Caco-2 (cell line): ENCODE measurements at places on chromosomes 5 and 9.
A peak's percentile ranks its signal among the peaks of the same experiment; 100 is the strongest.

- no peak for DNase-seq
Observed at GRCh38 chr9:20701060-20701459, 17.0 kb downstream of the FOCAD start.

GRCh38 chr9:36995927-36996705 is 38.0 kb downstream of the PAX5 start:
- DNase-seq, result peak; percentile 82

DNA sequence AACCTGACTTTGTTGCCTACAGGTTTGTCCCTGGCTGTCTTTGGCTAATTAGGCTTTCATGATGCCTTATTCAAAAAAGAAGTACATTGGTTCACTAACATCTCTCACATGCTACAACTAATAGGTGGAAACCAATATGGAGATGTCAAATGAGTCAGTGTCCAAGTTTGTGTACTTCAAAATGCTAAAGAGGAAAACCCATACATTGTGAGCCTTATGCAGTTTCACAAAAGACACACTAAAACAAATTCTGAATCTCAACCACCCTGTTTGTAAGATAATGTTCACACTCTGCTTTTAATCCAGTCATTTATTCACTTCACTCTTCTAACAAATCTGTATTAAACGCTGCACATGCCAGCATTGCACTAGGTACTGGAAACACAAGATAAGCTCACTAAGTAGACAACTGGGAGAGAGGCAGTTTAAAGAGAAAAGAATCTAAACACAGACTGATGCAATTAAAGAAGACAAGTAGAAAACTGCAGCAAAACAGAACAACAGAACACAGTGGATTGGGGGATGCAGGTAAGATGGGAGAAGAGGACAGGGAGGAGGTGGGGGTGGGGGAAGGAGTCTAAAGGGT is 104.1 kb downstream of the DROSHA start:
- DNase-seq, result no peak

DNA sequence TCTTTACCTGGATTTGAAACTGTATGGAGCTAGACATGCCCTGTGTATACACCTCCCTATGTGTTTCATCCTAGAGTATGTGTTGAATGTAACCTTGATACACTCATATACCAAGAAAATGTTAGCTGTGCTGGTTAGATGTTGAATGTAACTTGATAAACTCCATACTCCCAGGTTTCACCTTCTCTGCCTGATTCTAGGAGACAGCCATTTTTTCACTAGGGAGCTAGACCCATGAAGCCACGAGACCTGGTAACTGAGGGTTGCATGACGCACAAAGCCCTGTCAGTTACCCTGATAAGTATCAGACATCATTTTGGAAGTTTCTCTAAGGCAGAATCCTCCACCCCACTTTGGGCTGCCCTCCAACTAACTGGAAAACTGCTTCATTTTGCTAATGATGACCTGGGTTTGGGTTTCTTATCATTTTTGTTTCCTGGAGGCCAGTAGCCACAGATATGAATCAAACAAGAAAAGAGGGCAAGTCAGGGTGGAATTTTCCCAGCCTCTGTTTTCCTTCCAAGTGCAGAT is 478.5 kb upstream of the KIF2A start:
- DNase-seq, result no peak

GRCh38 chr5:173963182-173963838 is 25.7 kb upstream of the C5orf47 start:
- no peak for DNase-seq

GRCh38 chr5:86971034-86971571 is 296.6 kb upstream of the RASA1 start:
- peak; percentile 9 for DNase-seq

- no peak for DNase-seq
Observed at GRCh38 chr5:142402752-142403318, 78.0 kb upstream of the SPRY4 start.

DNA sequence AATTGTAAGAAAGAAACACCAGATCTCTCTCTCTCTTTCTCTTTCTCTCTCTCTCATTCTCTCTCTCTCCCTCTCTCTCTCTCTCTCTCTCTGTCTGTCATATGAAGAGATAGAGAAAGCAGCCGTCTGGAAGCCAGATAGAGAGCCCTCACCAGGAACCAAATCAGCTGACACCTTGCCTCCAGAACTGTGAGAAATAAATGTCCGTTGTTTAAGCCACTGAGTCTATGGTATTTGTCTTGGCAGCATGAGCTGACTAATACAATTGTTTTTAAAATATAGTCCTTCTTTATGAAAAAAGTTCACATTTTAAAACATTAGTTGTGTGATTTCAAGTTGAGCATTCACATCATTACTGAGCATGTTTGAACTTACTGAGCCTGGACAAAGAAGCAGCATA is 275.6 kb downstream of the CETN3 start:
- DNase-seq, result no peak

DNA sequence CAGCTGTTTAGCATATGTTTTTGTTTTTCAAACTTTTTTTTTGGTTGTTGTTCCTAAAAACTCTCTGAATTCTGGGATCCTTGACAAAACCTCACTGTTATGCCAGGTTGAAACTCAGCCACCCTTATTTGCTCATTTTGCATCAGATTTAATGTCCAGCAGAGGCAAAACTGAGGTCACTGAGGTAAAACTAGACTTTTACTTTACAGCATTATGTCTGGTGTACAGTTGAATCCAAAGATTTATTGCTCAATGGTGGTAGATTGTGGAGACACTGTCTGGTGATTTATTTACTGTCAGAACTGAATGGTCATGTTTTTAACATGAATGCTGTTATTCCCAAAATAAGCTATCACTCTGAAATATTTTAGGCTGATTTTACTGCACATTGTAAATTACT is 87.9 kb downstream of the FBXL7 start:
- DNase-seq, result no peak

- DNase-seq, result no peak
Observed at GRCh38 chr9:109887079-109887478, 107.1 kb downstream of the PALM2AKAP2 start.

GRCh38 chr5:88396000-88396535 is 127.4 kb upstream of the TMEM161B start:
- no peak for DNase-seq

GRCh38 chr5:66239034-66239433 is 94.9 kb downstream of the SREK1 start:
- peak; percentile 28 for DNase-seq

- DNase-seq, result no peak
Observed at GRCh38 chr9:99398241-99398640, 176.2 kb downstream of the SEC61B start.

DNA sequence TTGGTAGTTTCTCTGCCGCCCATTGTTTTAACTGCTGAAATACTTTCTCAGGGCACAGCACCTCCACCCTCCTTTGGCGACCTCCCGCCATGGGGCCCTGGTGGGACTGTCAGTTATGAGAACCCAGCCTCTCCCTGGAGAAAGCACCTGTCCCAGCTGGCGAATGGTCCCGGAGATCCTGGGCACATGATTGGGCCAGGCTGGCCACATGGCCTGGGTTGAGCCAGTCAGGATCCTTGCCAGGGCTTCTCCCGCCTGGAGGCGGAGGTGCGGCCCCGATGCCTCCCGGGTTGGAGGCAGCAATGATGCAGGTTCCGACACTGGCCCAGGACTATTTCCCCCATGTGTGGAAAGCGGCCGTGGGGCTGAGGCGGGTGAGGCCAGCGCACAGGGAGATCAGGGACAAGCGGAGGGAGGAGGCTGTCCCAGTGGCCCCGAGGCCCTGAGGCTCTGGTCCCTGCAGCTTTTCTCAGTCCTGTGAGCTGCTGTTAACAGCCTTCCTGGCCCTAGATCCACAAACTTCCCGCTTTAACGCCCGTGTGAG is 13.6 kb downstream of the UNC5A start:
- DNase-seq, result no peak

DNA sequence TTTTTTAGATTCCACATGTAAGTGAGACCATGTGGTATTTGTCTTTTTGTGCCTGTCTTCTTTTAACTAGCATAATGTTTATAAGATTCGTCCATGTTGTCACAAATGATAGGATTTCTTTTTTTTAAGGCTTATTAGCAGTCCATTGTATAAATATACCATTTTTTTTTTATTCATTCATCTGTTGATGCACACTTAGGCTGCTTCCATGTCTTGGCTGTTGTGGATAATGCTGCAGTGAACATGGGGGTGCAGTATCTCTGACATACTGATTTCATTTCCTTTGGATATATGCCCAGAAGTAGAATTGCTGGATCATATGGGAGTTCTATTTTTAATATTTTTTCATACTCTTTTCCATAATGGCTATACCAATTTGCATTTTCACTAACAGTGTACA is 48.7 kb downstream of the KIAA1958 start:
- no peak for DNase-seq

DNA sequence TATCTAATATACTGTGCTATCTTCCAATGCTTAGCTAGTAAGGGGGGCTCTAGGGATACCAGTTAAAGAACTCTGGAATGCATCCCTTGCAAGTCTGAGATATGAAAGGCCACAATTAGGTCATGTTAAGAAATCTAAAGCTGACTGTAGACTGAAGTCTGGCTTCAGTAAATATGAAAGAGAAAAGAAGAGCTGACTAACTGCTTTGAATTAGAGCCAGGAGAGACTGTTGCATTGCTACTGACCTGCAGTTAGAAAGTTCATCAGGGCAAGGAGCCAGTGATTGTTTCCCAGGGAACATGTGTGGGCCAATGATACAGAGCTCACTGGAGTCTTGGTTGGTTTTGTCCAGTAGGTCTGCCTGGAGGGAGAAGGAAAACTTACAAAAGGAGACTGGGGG is 472.1 kb upstream of the TNC start:
- no peak for DNase-seq

- DNase-seq, result peak; percentile 47
Observed at GRCh38 chr5:34655354-34655991, 655 bp upstream of the RAI14 start.

DNA sequence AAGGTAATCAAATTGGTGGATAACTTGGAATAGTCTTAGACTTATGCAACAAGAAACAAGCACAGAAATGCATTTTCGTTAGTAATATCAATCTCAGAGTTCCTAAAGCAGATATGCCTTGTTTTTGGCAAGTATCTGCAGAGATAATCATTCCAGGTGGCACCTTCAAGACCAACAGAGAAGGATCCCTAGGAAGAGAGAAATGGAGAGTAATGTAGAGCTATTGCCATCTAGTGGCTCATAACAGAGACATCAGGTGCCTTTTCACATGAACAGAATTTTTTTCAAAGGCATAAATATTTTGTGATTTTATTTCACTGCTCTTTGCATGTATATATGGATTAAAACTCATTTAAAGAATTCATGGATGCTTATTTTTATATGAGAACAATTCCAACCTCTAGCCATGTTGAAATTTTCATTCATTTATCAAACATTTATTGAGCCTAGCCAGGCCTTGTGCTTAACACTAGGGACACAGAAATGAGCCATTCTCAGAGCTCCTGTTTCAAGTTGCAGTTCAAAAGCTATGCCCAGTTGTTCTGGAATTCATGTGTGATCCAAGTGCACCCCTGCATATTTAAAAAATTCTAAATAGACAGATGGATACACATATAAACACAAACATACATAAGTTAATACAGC is 117.5 kb upstream of the OR13F1 start:
- no peak for DNase-seq

- DNase-seq, result no peak
Observed at GRCh38 chr5:139961435-139962157, 81.5 kb downstream of the NRG2 start.

DNA sequence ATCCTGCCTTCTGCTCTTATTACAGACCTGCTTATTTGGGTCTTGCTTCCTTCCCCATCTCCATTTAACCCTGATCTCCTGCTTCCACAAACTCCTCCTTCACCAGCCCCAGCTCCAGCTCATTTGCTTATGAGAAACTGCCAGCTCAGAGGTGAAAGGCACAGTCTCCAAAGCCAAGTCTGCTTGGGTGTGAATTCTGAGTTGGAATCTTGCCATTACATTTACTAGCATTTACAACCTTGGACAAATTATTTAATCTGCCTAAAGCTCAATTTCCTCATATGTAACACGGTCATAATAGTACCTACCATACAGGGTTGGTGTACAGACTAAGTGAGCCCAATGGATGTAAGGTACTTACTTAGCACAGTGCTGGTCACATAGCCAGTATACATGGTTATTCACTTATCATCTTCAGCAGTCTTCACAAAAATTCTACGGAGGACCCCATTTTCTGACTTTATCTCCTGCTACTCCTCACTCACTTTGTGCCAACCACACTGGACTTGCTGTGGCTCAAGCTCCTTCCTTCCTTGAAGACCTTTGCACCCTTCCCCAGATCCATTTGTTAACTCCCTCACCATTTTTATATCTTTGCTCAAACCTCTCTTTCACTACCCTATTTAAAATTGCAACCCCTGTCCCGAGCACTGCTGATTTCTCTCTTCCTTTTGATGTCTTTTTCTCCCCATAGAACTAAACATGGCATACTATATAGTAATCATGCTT is 86.2 kb downstream of the DOCK2 start:
- no peak for DNase-seq

- peak; percentile 79 for DNase-seq
Observed at GRCh38 chr5:16616536-16617273, at the start of gene RETREG1. Gene RETREG1 (minus strand): TSS chr5:16616997. CDS start chr5:16616971, 26 bp downstream.

GRCh38 chr5:116365006-116365496 is 209.6 kb downstream of the SEMA6A start:
- DNase-seq, result no peak

DNA sequence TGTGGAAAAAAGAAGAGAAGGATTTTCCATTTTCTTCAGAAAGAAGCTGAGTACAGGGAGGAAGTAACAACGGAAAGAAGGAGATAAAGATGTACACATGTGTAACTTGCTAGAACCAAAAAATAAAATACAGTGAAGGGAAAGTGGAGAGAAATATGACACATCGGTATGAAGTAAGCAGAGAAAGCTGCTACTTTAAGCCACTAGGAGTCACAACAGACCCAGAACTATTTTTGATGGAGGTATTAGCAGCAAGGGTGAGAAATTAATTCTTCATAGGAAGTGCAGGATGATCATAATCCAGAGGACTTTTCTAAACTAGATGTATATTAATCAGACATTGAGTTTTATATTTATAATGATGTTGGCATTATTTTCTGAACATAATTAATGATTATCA is 88.5 kb downstream of the FAM174A start:
- peak; percentile 10 for DNase-seq

DNA sequence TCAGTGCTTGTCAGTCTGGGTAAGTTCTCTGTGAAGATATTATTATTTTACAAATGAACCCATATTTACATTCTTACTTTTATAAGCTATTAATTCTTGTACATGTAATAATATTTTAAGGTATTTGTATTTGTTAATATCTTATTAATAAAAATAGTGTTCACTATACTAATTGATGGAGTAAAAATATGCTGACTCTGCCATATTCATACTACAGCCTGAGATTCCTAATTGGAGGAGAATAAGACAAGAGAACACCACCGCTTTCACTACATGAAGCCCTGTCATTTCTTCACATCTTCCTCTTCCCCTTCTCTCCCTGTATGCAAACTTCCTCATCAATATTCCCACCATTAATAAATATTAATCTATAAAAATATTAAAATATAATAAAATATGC is 167.6 kb upstream of the TUSC1 start:
- DNase-seq, result no peak

- DNase-seq, result no peak
Observed at GRCh38 chr5:125489146-125489545, 742.7 kb upstream of the ZNF608 start.
